D341Med (cell line): ENCODE measurements at places on chromosomes 1 and 21.

DNA sequence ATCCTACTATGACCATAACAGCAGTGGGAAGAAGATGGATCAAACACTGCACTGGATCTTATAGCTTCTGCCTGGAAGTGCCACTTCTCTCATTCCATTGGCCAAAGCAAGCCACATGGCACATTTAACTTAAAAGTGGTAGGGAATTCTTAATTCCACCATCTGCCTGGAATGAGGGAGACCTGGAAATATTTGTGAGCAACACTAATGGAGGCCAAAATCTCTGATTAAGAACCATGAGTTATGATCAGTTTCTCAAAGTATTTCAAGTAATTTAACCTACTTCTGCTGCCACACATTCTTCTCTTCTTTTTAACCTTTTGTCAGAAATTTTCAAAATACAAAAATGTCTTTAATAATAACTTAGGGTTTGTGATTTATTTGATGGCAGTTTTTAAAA lies 154.0 kb upstream of the C1orf87 start:
- no peak for DNase-seq

- DNase-seq, result no peak
Observed at GRCh38 chr1:205287767-205288559, 33.6 kb downstream of the NUAK2 start.

DNA sequence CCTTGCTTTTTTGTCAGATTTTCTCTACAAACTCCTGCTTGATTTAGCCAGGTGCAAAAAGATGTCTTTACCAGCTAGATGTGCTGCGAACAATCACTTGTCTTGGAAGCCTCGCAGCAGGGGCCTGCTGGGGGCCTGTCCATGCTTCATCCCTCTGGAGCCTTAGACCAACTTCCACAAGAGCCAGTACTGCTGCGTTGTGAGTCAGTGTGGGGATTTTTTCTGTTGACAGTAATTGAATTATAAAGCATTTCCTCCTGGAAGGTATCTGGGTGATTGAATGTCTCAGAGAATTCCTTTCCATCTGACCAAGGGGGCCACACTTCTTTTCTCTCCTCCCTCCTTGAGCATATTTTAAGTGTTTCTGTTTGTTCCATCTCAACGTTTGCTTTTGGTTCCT lies 40.4 kb upstream of the LDLRAP1 start:
- DNase-seq, result no peak

- peak; percentile 25 for DNase-seq
Observed at GRCh38 chr1:79259390-79260336, 253.1 kb upstream of the ADGRL4 start.

GRCh38 chr1:220810963-220811362 lies 24.2 kb downstream of the MTARC1 start:
- no peak for DNase-seq

GRCh38 chr1:241639623-241640148 lies 483 bp downstream of the CHML start:
- peak; percentile 75 for DNase-seq

GRCh38 chr1:39153684-39154083 lies 50.8 kb upstream of the MACF1 start:
- no peak for DNase-seq

GRCh38 chr1:247409869-247410544 lies 6.0 kb upstream of the NLRP3 start:
- no peak for DNase-seq

- no peak for DNase-seq
Observed at GRCh38 chr21:40463176-40463575, 383.8 kb downstream of the DSCAM start.

- no peak for DNase-seq
Observed at GRCh38 chr1:193179094-193179493, 7.3 kb downstream of the B3GALT2 start.

DNA sequence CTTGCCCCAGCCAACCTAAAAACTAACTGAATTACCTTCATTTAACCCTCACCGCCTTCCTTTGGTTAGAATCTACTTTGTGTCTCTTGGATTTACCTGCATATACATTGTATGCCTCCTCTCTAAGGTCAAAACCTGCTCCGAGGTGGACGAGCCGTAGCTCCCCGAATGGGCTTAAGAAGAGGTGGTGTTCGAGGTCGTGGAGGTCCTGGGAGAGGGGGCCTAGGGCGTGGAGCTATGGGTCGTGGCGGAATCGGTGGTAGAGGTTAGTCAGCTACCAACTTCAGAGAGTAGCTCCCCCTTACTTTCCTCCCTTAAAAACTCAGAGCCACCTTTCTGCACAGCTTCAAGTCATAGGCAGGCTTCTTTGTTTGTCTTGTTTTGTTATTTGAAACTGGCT lies 9.2 kb downstream of the CHTOP start:
- DNase-seq, result no peak

DNA sequence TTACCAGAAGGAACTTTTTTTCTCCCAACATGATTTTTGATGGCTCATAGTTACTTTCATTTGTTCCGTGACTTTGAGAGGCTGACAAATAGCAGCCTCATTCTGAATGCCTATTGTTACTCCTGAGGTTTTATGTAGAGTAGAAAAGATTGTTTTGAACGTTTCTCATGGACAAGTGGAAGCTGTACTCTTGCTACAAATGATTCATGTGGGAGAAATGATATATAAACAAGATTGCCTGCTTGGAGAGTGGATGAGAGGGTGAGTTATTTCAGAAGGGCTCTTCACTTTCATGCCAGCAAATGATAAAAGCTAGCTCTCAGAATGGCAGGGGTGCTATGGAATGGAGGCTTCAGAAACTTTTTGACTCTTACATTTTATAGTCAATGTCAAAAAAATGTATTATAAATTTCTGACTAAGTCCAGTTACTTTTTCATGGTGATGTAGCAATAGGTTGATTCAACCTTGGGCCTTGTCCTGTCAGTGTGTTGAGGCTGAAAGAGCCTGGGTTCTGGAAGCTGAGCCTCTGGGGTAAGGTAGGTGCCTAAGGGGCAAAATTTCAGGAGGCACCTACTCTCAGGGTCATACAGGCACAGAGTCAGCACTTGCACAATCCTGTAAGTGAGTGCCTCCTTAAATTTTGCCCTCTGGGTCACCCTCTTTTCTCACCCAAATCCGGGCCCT lies 19.4 kb downstream of the JUN start:
- no peak for DNase-seq

DNA sequence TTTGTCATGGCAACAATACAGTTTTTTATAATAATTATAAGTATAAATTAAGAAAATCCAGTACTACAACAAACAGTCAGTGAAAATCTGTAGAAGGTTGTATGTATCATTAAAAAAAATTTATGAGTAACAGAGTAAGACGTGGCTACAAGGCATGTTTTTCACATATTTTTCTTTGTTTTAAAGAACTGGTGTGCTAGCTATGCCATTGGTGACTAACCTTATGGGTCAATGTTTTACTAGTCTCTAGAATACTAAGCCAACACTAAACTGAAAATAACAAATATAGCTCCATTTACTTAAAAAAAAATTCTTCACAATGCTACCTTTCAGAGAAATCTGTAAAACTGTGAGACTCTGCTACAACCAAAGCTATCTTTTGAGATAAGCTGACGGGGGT lies 261.5 kb downstream of the ADGRL2 start:
- no peak for DNase-seq

- DNase-seq, result no peak
Observed at GRCh38 chr1:109213345-109213823, 334 bp upstream of the SARS1 start.

DNA sequence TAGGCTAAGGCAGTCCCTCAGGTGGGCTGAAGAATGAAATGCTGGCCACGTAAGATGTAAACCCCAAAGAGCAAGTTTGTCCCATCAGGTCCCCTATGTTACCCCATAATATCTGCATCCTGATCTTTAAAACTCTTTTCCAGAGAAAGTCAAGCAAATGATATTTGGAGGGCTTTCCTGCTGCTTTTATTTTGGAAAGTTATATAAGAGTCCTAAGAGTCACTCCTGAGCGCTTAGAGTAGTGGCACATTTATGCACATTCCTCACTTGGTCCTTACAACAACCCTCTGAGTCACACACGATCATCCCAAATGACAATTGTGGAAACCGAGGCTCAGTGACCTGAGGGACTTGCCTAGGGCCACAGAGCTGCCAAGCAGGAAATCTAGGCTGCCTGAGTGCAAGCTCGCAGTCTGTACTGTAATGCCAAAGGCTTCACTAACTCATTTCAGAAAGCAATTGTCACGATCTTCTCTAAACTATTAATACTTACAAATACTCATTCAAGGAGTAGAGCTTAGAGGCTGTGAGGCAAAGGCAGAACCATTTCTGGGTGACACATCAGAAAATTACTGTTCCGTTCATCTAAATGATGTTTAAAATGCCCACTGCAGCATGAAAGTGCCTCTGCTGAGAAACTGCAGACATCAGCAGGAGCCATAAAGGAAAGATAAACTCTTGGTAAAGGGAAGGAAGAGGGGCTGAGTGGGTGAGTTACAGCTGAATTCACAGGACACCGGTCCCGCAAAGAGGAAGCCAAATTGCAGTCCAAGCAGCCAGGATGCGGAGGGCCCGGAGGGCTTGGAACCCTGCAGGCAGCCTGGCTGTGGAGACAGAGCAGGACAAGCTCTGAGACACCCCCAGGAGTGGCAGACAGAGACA lies 30.8 kb downstream of the CAPZB start:
- DNase-seq, result no peak

GRCh38 chr1:44208226-44208625 lies 5.0 kb upstream of the DMAP1 start:
- no peak for DNase-seq

- DNase-seq, result no peak
Observed at GRCh38 chr1:183002267-183002666, 21.0 kb upstream of the LAMC1 start.

DNA sequence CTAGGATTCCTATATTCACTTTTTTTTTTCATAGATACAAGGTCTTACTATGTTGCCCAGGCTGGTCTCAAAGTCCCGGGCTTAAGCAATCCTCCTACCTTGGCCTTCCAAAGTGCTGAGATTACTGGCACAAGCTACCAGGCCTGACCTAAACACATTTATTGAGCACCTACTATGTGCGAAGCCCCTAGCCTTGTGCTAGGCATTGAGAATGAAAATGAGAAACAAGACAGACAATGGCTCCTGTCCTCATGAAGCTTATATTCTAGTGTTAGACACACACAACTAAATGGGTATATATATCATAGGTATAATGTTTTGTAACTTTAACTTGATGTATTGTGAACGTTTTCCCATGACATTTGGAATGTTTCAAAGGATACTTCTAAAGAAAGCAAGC lies 11.5 kb downstream of the TMEM50A start:
- no peak for DNase-seq

DNA sequence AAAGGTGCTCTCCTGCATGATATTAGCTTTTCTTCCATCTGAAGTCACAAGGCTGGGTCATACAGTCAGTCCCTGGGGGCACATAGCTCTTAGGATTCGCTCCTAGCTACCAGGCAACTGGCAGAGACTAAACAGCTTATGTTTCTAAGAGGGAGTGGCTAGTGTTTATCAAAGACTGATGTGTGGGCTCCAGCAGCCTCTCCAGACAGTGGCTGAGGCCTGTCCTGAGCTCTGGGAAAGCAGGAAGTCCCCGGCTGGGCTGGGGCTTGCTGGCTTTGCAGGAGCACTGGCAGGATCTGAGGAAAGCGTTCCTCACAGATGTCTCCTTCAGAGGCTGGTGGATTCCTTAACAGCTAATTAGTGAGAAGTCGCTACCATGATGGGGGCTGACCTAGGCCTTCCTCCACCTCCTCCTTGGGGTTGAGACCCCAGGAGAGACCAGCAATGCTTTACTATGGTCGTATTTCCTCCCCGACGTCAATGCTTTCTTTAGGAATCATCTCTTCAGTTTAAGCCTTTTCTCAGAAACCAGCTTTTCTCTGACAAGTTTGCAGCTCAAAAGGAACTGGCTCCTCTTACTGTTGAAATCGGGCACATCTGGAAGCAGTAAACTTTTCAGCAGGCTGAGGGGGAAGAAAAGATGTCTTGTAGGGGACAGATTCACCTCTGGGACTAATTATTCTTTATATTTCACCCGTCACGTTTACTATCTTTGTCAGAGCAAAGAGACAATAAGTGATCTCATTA lies 33.5 kb upstream of the HHAT start:
- peak; percentile 80 for DNase-seq

DNA sequence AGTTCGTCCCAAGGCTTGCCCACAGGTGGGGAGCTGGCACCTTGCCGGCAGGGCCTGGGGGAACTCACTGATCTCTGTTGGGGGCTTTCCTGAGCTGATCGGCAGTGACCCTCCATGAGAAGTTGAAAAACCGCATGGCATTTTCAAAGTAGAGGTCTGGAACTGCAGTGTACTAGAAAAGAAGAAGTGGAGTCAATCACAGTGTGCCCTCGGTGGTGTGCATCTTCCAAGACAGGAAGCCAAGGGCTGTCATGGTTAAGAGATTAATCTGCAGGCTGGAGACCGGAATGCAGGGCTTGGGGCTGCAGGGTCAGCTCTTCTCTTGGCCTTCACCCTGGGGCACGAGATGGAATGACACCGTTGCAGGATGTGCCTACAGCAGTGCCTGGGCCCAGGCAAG lies 56.8 kb downstream of the ECE1 start:
- no peak for DNase-seq

DNA sequence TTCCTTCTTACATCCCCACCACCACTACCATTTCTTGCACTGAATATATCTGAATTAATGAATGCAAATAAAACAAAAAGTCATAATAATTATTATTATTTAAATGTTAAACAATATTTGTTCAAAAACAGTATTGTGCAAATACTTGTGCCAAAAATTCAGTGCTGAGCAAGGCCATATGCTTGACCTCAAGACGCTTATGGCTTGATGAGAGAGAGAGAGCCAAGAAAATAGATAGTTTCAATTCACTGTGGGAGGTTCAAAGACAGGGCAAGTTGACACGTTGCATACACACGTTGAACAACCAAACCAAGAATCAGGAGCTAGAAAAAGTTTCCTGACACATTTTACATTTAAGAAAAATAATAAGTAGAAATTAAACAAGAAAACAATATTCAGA lies 1421.7 kb downstream of the KCNT2 start:
- no peak for DNase-seq

GRCh38 chr1:72568113-72568512 lies 285.8 kb upstream of the NEGR1 start:
- no peak for DNase-seq

DNA sequence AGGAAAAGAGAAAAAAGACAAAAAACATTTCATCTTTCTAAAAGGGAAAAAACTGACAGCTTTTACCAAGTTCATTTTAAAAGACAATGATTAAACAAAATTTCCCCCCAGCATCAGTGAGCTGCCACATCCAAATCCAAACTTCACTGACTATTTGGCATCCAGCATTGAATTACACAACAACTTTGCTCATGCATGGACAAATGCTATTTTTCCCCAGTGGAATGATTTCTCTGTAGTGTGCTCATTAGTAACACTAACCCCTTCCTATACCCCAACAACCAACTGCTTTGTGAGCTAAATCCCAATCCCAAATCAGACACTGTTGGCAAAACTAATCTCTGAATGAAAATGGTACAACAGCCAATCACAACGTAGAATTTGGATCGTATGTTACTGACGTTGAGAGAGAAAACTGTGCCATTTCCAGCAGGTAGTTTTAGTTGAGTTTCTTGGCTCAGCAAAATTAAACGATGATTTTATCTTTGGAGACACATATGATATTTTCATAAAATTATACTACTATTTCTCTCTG lies 37.9 kb downstream of the PIK3R3 start:
- no peak for DNase-seq
